ENCODE measurements at places on chromosomes 7 and 10.

- DNase-seq: no peak
Measured at GRCh38 chr10:67385089-67385488, 310.9 kb downstream of the CTNNA3 start.

GRCh38 chr7:108307595-108307994 lies 148.6 kb downstream of the NRCAM start:
- DNase-seq: no peak

DNA sequence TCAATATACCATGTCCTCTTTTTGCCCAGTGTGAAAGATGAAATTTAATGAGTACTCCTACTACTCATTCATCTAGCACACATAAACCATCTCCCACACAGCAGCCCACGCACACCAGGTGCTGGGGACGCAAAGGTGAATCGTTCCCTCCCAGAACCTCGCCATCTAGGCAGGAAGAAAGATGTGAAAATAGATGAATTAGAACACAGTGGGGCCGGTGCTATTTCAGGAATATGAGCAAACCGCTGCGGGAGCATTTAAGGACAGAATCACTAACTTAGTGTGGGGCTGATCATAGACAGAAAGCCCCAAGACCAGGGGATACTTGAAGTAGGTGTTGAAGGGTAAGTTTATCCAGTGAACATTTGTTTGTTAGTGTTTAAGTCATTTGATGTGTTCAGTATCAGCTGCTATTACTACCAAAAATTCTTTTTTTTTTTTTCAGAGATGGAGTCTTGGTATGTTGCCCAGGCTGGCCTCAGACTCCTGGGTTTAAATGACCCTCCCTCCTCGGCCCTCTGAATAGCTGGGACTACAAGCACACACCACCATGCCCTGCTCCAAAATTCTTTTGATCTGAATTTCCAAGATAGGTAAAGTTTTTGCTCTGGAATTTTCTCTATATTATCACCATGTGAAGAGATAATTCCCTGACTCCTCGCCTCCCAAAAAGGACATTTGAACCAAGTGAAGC lies 48.8 kb downstream of the CPXM2 start:
- DNase-seq: no peak

- DNase-seq: peak; percentile 33
Measured at GRCh38 chr7:31443457-31443856, 70.4 kb upstream of the ITPRID1 start.

DNA sequence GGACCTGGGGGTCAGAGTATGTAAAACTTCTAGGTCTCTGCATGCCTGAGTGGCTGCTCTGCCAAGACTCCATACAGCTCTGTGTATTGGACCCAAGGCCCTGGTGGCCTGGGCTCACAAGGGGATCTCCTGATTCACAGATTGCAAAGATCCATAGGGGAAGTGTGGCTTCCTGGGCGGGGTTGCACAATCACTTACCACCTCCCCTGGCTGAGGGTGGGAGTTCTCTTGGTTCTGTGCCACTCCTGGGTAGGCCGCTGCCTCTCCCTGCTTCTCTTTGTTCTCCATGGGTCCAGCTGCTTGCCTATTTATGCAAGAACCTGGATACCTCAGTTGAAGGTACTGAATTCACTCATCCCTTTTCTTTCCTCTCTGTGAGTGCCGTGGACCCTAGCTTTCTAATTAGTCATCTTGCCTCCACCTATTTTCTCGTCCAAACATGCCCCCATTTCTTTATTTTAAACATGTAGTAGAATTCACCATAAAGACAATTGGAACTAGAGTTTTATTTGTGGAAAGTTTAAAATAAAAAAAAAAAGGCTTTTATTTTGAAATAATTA lies 18.5 kb upstream of the AGR3 start:
- DNase-seq: no peak

GRCh38 chr10:124092860-124093773 lies at the start of gene CHST15:
CHST15 (minus strand) TSS chr10:124093598; CDS start chr10:124046212, 47,386 bp downstream.
- DNase-seq: peak; percentile 31

DNA sequence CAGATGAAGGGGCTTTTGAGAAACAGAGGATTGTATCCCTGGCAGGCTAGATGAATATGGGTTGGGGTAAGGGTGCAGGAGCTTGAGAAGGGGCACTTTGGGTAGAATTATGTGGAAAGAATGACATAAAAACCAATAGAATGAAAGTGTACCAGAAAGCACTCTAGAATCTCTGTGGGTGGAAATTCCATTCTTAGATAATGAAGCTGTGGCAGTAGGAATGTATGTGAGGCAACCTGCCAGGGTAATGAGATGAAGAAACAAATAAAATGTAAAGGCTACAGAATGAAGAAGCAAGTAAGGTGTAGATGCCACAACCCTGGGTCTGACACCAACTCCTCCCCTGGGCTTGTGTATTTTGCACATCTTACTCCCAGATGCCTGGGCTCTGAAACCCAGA lies 16.8 kb downstream of the NOBOX start:
- peak; percentile 88 for DNase-seq
